M059J (cell line): ENCODE measurements at places on chromosomes 16 and 17.

DNA sequence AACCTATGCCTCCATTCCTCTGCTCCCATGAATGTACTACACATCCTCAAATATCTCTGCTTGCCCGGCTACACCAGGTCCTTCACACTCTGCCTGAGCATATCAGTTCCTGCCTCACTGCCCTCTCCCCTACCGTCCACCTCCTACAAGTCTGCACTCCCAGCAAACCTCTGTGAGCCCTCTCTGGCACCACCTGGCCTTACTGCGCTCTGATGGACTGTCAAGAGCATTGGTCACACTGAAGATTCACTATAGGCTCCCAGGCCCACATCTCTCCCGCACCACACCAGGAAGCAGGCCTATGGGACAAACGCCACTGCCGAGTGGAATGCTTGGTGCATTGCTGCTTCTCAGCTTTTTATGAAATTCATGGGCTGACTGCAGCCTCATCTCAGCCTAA, 8.9 kb downstream of the GINS2 start:
- no peak for DNase-seq

DNA sequence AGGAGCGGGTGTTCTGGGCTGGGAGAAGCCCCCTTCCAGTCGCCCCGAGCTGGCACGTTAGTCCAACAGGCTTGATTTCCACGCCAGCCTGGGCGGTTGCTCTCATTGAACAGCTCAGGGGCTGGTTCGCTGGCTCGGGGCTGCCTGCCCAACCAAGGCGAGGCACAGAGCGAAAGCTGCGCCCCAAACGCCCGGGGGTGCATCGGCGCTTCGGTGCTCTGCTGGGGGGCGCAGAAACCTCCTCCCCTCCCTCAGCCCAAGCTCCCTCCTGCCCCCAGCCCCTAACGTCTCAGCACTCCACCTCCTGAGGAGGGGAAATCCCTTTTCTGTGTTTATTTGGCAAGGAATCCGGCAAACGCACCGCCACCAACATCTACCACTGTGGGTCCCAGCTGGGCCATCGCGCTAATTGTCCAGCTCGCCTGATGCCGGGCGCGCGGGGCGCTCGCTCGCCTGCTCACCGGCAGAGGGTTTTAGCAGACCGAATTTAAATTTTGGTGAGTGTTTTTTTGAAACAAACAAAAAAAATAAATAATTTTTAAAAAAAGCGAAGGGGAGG, 29.5 kb upstream of the RBFOX1 start:
- no peak for DNase-seq

- DNase-seq, result no peak
These were observed 2.0 kb upstream of the NXPH3 start for GRCh38 chr17:49573510-49574322.

DNA sequence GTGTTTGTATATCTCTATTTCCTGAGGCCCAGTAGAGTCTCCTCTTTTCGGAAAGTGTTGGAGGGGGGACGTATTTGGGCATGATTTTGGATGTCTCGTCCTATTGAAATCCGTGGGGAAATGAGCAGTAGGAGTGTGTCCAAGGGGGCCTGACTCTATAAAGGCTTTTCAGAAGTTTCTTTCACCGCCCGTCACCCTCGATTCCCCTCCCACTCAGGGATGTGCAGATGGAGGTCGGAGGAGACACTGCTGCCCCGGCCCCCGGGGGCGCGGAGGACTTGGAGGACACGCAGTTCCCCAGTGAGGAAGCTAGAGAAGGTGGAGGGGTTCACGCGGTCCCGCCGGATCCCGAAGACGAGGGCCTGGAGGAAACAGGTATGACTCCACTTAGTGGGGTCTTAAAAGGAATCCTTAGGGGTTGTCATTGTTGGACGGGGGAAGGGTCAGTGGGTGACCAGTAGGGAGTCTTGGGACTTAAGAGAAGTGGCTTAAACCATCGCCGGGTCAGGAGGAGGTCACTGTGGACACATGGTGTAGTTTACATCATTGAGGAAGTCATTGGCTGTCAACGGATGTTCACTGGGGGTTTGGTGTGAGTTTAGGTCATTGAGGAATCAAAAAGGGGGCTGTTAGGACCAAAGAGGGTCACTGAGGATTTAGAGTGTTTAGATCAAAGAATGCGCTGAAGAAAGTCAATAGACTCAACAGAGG, 424 bp downstream of the MON1B start:
- peak; percentile 20 for DNase-seq

DNA sequence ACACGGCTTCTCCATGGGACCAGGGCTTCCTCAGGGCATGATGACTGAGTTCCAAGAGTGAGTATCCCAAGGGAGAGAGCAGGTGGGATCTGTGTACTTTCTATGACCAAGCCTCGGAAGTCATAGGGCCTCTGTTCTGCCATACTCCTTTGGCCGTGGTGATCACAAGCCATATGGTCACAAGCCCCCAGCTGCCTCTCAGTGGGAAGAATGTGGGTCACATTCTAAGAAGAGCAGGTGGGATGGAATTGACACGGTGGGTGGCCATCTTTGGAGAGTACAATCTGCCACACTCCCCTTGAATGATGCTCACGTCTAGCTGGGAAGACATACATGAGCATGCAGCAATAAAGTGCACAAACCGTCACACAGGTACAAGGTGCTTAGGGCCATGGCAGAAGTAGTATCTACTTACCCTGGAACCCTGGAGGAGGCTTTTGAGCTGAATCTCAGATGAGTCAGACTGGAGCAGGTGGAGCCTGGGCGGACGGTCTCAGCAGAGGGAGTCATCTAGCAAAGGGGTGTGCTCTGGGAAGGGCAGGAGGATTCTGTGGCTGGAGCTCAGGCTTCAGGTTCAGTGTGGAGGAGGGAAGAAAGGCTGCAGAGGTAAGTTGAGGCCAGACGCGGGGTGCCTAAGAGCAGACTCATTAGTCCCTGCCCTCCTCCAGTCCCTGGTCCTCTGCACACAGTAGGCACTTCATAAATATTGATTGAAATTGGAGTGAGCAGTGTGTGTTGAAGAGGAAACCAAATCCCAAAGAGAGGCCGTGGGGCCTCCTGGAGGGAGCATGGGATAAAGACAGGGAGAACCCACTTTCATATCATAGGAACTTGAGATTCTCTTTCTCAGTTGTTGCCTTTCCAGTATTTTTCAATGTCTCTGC, 26.6 kb downstream of the GOSR2 start:
- DNase-seq, result peak; percentile 63

GRCh38 chr16:80006241-80007215, 406.0 kb upstream of the MAF start:
- peak; percentile 76 for DNase-seq

GRCh38 chr17:55120651-55121050, 144.1 kb upstream of the HLF start:
- no peak for DNase-seq

GRCh38 chr16:86432691-86433090, 77.6 kb upstream of the FOXF1 start:
- no peak for DNase-seq

DNA sequence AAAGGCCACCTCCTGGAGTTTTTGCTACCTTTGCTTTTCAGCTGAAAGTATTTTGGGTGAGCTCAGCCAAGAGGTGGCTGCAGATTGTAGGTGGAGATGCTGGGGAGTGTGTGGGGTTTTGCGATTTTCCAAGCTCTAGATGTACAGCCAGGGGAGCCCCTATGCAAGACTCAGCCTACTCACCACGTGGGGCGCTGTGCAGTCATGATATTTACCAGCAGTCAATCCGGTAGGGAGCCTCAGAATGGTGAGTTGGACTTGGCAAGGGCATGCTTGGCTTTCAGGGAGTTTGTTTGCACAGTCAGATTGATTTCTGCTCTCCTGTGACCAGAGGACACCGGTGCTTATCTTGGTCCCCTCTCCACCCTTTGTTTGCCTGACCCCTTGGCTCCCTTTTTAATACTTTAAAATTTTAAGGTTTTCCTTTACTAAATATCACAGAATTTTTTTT, 175.3 kb downstream of the UTP18 start:
- peak; percentile 28 for DNase-seq

DNA sequence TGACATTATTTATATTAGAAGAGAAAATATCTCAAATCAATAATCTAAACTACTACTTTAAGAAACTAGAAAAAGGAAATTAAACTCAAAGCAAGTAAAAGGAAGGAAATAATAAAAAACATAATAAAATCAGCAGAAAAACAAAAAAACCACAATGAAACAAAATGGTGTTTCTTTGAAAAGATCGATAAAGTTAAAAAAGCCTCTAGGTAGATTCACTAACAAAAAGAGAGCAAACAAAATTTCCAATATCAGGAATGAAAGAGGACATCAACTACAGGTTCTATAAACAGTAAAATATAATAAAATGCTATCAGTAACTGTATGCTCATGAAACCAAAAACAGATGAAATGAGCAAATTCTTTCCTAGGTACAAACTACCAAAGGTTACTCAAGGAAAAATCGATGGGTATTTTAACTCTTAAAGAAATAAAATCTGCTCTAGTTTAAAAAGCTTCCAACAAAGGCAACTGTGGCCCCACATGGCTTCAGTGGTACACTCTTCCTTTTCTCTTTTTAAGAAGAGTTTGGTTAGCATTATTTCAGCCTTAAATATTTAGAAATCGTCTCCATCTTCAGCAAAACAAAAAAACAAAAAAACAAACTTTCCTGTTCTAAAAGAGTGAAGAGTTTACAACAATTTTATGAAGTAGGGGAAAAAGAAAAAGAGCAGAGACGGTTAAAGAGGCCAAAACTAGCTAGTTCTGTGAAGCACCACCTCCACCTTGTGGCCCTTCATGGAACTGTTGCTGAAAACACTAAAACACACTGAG, 102.2 kb downstream of the TRIM37 start:
- peak; percentile 53 for DNase-seq

DNA sequence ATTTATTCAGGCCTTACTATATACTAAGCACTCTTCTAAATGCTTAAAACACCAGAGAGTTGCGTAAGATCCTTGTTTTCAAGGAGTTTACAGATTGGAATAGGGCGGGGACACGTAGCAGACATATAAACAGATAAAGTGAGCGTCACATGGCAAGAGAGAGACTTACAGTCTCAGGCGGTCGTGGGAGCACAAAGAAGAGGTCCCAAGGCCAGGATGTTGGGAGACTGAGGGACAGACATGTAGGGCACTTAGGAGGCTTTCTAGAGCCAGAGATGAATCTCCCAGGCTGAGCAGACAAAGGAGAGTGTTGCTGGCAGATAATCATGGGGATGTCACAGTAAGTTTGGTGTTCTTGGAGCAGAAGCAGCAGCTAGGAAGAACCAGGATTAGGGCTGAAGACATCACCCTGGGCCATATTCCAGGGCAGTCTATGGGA, 119.1 kb upstream of the ANKFN1 start:
- DNase-seq, result no peak

DNA sequence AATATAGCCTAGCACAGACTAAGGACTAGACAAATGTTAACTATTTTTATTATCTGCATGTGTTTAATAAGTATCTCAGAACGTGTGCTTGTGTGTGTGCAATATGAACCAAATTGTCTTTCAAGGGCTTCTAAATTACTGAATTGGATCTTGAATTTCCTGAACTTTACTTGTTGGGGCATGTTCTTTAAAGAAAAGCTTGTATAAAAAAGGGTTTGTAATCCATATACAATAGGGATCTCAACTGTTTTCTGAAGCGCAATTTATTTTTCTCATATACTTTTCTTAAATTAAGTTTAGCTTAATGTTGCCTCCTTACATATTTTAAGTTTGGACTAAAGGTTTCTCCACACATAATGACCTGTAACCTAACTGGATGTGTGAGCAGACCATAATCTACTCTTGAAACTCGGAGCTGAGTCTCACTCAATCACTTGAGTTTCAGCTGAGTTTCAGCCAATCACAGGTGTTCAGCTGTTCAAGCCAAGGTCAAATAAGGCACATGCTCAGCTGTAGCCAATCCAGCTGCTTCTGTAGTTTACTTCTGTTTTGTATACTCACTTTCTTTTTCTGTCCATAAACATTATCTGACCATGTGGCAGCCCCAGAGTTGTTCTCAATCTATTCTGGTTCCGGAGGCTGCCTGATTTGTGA, 72.3 kb downstream of the CDK5R1 start:
- DNase-seq, result no peak

DNA sequence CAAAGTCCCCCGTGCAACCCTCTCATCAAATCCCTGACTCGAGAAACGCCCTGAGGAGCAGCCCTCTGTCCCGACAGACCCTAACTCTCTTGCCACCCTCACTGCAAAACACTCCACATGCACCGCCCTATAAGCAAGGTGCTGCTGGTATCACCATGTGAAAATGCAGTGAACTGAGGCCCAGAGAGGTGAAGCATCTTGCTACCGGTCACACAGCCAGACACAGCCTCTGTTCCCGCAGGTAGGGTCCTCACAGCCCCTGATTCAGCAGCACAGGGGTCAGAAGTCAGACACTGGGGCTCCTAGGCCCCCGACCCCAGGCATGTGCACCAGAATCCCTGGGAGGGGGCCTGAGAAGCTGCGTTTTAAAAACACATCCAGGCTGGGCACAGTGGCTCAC, 1.1 kb downstream of the CIBAR2 start:
- no peak for DNase-seq

GRCh38 chr16:16073001-16073545, 123.7 kb downstream of the ABCC1 start:
- no peak for DNase-seq

GRCh38 chr17:42704837-42705494, 22.6 kb downstream of the CNTNAP1 start:
- DNase-seq, result no peak

DNA sequence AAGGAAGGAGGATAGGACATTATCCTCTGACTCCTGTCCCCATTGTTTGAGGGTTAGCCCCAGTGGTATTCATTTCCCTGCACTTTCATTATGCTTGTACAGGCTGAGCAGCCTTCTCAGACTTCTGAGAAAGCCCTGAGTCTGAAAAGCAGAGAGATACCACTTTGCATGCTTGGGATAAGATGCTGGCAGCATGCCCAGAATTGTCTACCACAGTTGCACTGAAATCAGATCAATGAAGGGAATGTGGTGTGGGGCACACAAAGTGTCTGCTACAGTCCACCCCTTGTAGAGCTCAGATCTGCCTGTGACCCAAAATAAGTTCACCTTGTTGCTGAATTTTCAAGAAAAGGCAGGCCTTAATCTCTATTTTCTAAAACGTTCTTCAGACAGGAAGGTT, 160.6 kb downstream of the CCT6B start:
- no peak for DNase-seq
